Peyer's patch (tissue), 4 donors: ENCODE measurements at places on chromosomes 2 and 18. TPM values are rescaled to one million over a fixed set of nuclear protein-coding genes. Genes with fewer than 3 reads are reported as not detected.

The USP37 gene
- 21.0 TPM for total RNA-seq

The RNF144A gene
- total RNA-seq: 16.5 TPM

The CPLX4 gene
- not detected for total RNA-seq

The COL4A4 gene
- total RNA-seq: 24.8 TPM

The LYG2 gene
- not detected for total RNA-seq

The TSPYL6 gene
- not detected for total RNA-seq

The MAP2 gene
- total RNA-seq: 5.2 TPM
